ENCODE measurements at places on chromosomes 1 and 21.

GRCh38 chr21:44983421-44984206 lies 43.8 kb downstream of the SLX9 start:
- peak; percentile 45 for DNase-seq

- no peak for DNase-seq
Measured at GRCh38 chr21:44092211-44092610, 15.0 kb upstream of the PWP2 start.

GRCh38 chr1:110672753-110673108 lies 2.0 kb downstream of the KCNA3 start:
- no peak for DNase-seq

DNA sequence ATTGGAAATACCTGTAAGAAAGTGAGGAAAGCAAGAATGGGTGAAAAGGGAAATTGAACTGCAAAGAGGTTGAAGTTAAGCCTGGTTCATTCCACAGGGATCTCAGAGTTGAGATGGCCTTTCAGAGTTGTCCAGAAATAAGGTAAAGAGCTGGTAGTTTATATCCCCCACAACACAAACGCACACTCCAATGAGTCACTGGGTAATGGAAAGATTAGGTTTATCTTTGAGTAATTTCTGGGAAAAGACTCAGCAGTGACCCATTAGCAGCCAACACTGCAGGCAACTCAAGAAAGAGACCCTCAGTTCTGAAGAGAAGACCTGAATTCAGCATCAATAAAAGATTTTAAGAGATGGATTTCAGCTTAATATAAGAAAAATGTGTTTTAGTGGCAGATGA lies 485.5 kb downstream of the PTPRC start:
- no peak for DNase-seq

GRCh38 chr1:24108334-24109165 lies 3.4 kb downstream of the MYOM3 start:
- DNase-seq = no peak

GRCh38 chr1:19081218-19081893 lies 124.9 kb upstream of the IFFO2 start:
- DNase-seq = no peak

DNA sequence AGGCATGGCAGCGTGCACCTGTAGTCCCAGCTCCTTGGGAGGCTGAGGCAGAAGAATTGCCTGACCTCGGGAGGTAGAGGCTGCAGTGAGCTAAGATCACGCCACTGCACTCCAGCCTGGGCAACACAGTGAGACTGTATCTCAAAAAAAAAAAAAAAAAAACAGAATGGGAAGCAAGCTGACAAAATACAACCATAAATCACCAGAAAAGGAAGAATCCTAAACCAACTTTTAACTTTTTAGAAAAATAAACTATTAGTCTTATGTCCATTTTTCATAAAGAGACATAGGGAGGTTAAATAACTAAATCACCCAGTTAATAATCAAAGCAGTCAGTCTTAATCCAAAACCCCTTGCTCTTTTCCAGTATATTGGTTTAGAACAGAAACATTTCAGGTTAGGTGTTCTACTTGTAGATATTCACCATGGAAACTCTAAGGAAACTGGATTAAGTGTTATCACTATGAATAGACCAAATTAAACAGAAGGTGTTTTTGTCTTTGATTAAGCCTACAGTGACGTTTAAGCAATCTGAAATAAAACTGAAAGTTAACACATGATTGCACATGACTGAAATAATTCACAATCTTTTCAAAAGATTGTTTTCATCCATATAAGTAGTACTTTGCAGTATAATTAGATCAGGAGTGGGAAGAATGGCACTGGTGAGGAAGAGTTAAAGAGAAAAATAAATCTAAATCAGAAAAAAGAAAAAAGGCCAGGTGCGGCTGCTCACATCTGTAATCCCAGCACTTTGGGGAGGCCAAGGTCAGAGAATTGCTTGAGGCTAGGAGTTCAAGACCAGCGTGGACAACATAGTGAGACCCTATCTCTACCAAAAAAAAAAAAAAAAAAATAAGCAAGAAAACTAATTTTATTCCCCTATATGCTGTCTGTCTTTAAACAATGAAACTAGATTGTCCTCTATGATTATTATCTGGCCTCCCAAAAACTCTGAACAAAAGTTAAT lies 9.6 kb downstream of the CDC42BPA start:
- DNase-seq = no peak

- no peak for DNase-seq
Measured at GRCh38 chr1:21921100-21921875, 15.8 kb downstream of the HSPG2 start.

All from lung (tissue), 17 donors.